ENCODE measurements at places on chromosomes 7 and 10. TPM values are rescaled to one million over a fixed set of nuclear protein-coding genes. Genes with fewer than 3 reads are reported as not detected.

DNA sequence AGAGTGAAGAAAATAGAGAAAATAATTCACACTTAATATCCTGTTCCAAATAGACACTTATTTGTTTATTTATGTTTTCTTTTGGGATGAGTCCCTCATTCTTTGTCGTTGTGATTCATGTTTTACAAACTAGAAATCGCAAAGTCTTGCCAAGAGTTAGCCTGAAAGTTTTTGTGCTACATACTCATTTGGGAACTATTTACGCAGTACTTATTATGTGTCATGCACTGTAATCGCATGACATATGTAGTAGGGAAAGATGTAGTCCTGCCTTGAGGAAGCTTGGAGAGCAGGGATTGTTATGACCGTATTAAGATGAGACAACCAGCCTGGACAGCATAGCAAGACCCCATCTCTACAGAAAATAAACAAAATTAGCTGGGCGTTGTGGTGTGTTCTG is 189.3 kb downstream of the ABCA13 start:
- no peak for DNase-seq

Gene C10orf90
- total RNA-seq: not detected

- DNase-seq: no peak
These were observed 20.3 kb upstream of the NCAPG2 start for GRCh38 chr7:158724658-158725505.

Gene TMEM273
- 0.39 TPM for total RNA-seq

Gene RBM20
- total RNA-seq: 5.8 TPM

Gene GJD4
- not detected for total RNA-seq

Gene TRIM24
- 85.6 TPM for total RNA-seq

Gene CLDN4
- 0.54 TPM for total RNA-seq

GRCh38 chr10:120961795-120962755 is 110.9 kb downstream of the WDR11 start:
- DNase-seq: no peak

GRCh38 chr10:78264361-78264760 is 230.7 kb downstream of the RPS24 start:
- no peak for DNase-seq

Gene IQUB
- total RNA-seq: 0.98 TPM

GRCh38 chr7:150586785-150587152 is 19.6 kb downstream of the GIMAP4 start:
- no peak for DNase-seq

GRCh38 chr10:27884185-27884641 is 114.7 kb downstream of the ODAD2 start:
- no peak for DNase-seq

Data from glutamatergic neuron (in vitro differentiated cells).